ENCODE measurements at places on chromosomes 12 and 14.

DNA sequence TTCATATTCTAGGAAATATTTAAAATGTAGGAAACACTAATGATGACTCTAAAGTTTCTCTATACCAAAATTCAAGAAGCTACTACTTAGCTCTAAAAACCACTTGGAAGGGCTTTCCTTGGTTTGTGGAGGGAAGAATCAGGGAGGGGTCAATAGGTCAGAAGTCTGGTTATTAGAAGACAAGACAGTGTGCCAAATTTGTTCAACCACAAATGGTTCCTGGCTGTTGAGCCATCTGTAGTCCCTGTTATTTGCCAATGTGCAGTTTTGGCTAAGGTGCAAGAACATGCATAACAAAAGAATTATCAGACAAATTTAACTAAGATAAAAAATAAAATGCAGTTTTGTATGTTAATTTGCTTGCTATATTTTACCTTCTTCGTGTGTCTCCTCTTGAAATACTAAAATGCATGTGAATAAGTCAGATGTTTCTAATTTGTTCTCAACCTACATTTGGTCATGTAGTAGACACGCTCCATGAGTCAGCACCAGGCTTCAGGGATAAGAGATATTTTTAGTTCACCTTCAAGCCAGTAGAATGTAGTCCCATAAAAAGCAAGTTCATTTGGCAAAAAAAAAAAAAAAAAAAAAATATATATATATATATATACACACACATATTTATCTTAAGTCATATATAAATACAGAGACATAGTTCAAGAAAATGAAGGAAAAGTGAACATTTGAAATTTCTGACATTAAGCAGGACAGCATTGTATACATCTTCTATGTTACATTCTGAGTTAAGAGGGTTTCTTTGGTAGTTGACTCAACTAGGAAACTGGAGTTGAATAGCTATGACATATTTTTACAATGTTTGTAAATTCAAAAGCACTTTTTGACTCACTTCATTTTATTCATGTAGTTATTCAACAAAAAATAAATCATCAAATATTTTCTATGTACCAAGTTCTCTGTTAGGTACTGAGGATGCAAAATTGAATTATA lies 123.3 kb downstream of the KCNC2 start:
- no peak for DNase-seq

DNA sequence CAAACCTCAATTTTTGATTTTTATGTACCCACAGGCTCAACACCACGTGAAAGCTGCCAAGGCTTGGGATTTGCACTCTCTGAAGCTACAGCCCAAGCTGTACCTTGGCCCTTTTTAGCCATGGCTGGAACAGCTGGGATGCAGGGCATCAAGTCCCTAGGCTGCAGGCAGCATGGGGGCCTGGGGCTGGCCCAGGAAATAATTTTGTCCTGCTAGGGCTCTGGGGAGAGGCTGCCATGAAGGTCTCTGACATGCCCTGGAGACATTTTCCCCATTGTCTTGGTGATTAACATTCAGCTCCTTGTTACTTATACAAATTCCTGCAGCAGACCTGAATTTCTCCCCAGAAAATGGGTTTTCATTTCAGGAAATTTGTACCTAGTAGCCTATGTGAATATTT lies 103.7 kb downstream of the SCAF11 start:
- DNase-seq = no peak

GRCh38 chr12:50924131-50924438 lies 28.3 kb upstream of the HIGD1C start:
- no peak for DNase-seq

DNA sequence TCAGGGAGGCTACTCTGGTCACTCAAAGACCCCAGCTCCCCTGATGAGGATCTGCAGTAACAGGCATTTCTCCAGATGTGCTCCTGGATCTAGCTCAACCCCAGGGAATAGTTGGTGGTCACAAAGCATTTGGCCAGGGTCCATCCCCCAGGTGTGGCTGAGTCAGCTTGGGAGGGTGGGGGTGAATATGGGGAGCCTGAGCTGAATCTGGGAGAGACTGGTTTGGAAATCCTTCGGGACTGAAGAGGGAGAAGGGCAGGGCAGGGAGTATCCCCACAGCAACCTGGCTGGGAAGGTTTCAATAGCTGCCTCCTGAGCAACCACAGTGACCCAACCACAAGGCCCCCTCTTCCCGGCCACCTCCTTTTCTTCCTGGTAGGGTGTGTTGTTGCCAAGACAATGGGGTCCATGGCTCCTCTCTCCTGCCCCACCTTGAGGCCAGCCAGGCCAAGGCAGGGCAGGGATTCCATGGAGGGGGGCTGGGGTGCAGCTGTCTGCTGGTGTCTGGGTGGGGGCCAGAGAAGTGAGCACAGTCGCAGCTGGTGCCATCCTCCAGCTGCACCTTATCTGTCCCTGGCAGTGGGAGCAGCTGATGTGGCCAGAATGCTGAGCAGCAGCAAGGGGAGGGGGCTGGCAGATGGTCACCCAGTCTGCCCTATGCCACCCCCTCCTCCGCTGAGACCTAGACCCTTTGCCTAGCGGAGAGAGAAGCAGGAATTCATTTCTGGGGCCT lies 5.5 kb downstream of the ASIC1 start:
- no peak for DNase-seq

GRCh38 chr12:100720016-100720654 lies 74.4 kb upstream of the ANO4 start:
- no peak for DNase-seq
